Panc1 (cell line): ENCODE measurements at places on chromosomes 11 and 22. TPM values are rescaled to one million over a fixed set of nuclear protein-coding genes. Genes with fewer than 3 reads are reported as not detected.

GRCh38 chr11:48002561-48002960 lies 22.2 kb downstream of the PTPRJ start:
- no peak for DNase-seq
- no peaks in the 10 kb centered on the region for H3K36me3 ChIP-seq
- no peak overlapping the region for H3K27ac ChIP-seq
- no peak overlapping the region for H3K4me3 ChIP-seq
- H3K27me3 ChIP-seq: no peaks in the 10 kb centered on the region

- DNase-seq: no peak
- peak overlapping the region; percentile 87 for H3K27ac ChIP-seq
Observed at GRCh38 chr11:85810521-85810870, 445 bp downstream of the SYTL2 start.

GRCh38 chr11:74212533-74212932 lies 41.4 kb downstream of the PPME1 start:
- H3K36me3 ChIP-seq: peaks cover 14% of the 10 kb centered on the region; the same call in 1 of the 2 replicates
- DNase-seq: no peak

- no peak overlapping the region for H3K27ac ChIP-seq
- DNase-seq: no peak
- H3K36me3 ChIP-seq: no peaks in the 10 kb centered on the region
- no peaks in the 10 kb centered on the region for H3K4me1 ChIP-seq
- no peaks in the 10 kb centered on the region for H3K27me3 ChIP-seq
Observed at GRCh38 chr11:33944693-33945424, 53.0 kb upstream of the LMO2 start.

GRCh38 chr11:26134481-26135355 lies 197.2 kb upstream of the ANO3 start:
- no peak for DNase-seq
- no peak overlapping the region for H3K27ac ChIP-seq
- H3K4me1 ChIP-seq: no peaks in the 10 kb centered on the region

- no peaks in the 10 kb centered on the region; the same call in 1 of the 2 replicates for H3K36me3 ChIP-seq
- no peaks in the 10 kb centered on the region for H3K27me3 ChIP-seq
- no peak for DNase-seq
- H3K4me3 ChIP-seq: no peak overlapping the region
- H3K27ac ChIP-seq: peak overlapping the region; percentile 52
Observed at GRCh38 chr11:46674463-46675287, 25.7 kb downstream of the ARHGAP1 start.

DNA sequence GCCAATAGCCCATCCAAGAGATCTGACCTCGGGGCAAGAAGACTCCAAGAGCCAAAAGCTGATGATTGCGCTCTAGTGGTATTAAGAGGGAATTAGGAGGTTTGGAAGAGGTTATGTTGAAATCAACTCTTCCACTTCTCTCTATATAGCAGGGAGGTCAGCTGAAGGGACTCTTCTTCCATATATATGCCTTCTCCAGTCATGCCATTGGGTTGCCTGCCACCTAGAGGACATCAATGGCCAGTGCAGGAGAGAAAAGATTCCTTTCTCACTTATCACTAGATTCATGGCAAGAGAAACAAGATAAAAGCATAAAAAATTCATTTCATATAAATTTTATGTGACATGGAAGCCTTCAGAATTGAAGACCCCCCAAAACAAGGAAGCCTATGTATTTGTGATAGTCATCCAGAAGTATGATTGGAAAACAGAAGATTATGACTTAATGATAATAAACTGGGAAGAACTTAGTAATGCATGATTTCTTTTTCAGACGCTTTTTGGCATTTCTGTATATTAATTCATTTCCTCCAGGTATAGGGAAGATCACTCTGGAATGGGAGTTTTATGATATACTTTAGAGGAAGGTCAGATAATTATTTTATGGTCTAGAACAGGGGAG lies 435.1 kb upstream of the DDI1 start:
- H3K27ac ChIP-seq: no peak overlapping the region
- no peak overlapping the region for H3K4me3 ChIP-seq

GRCh38 chr11:14543260-14543659 lies 23.1 kb upstream of the PSMA1 start:
- H3K27me3 ChIP-seq: no peaks in the 10 kb centered on the region
- no peak for DNase-seq
- H3K4me3 ChIP-seq: no peak overlapping the region
- H3K36me3 ChIP-seq: no peaks in the 10 kb centered on the region
- H3K4me1 ChIP-seq: no peaks in the 10 kb centered on the region

DNA sequence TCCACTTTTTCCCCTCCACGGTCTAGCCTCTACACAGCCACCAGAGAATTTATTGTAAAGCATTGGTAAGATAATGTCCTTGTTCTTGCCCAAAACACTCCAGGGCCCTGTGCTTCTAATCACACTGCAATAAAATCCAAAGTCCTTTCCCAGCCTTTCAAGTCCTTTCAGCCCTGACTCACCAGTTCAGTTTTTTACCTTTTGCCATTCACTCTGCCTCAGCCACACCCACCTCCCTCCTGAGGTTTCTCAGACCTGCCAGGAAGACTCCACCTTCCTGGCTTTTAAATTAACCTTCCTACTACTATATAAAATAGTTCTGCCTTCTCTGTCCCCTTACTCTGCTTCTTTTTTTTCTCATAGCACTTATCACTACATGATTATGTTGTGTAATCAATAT lies 91.0 kb upstream of the ARHGAP32 start:
- H3K27ac ChIP-seq: no peak overlapping the region
- H3K4me1 ChIP-seq: peaks cover 21% of the 10 kb centered on the region
- no peak overlapping the region for H3K4me3 ChIP-seq
- no peaks in the 10 kb centered on the region for H3K36me3 ChIP-seq
- no peak for DNase-seq

DNA sequence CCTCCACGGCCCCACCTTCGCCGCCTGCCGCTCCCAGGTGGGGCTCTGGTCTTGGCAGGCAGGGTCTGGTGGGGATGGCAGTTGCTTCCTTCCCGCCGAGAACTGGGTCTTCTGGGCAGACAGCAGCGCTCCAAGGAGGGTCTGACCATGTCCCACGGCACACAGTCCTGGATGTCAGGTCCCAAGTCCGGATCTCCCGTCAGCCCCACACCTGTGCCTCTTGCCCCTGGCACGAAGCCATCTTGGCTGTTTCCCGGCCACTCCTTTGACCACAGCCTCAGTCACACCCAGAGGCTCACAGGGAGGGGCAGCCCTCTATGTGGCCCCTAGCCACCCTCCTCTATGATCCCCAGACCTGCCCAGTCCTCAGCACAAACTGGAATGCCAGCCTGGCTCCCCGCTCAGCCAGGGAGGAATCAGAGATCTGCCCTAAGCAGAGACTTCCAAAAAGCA lies 14.3 kb downstream of the MUC5B start:
- no peak overlapping the region for H3K27ac ChIP-seq
- no peak overlapping the region for H3K4me3 ChIP-seq
- peaks cover 6% of the 10 kb centered on the region; the same call in 1 of the 2 replicates for H3K4me1 ChIP-seq
- no peaks in the 10 kb centered on the region for H3K36me3 ChIP-seq
- no peak for DNase-seq
- H3K27me3 ChIP-seq: no peaks in the 10 kb centered on the region; the same call in 1 of the 2 replicates

GRCh38 chr22:25419247-25420113 lies 145.0 kb upstream of the GRK3 start:
- DNase-seq: no peak
- H3K27me3 ChIP-seq: no peaks in the 10 kb centered on the region
- no peak overlapping the region for H3K4me3 ChIP-seq
- no peaks in the 10 kb centered on the region for H3K36me3 ChIP-seq

DNA sequence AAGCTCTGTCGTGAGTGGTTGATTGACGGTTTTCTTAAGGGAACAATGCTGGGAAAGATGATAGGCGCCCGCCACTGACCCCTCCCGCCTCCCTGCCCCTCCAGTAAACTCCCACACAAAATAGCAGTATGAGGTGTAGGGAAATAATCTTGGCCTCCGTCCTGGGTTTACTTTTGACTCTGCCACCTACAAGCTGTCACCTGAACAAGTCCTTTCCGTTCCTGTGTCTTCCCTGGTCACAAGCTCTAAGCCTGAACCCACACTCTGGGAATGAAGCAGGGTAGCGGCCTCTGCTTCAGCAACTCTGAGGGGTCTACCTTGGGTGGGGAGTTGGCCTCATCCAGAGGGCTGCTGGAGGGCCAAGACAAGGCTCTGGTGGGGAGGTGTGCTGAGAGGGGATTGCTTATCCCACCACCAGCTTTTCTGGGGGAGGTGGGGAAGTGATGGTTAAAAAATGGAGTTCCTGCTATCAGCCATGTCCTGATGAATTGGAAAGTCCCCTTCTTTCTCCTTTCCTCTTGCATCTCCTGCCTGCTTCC lies 87.8 kb downstream of the CEP164 start:
- H3K27ac ChIP-seq: no peak overlapping the region
- H3K36me3 ChIP-seq: no peaks in the 10 kb centered on the region
- no peak overlapping the region for H3K4me3 ChIP-seq
- no peak for DNase-seq
- no peaks in the 10 kb centered on the region for H3K4me1 ChIP-seq

DNA sequence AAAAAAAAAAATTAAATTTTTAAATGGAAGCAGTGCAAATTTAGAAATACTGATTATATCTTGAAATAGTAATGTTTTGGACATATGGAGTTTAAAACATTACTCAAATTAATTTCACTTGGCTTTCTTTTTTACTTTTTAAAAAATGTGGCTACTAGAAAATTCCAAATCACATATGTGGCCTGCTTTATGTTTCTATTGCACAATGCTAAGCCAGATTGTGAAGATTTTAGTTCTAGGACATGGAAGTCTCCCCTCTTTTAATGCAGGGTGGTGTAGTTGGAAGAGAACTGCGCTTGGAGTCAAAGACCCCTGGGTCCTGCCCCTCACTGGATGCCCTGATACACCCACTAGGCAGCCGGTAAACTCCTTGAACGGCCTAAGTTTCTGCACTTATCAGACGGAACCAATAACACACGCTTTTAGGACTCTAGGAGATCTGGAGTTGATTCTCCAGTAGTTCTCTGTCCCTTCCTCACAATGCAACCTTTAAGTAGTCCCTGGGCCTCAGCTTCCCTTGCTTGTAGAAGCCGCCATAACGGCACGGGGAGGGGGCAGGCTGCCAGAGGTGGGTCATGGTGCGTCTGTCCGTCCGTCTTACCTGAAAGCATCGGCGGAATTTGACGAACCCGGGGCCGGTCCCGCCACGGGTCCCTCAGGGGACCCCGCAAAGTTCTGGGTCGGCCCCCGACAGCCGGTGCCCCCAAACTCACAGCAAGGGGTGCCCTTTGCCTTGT lies 505 bp downstream of the FAM227A start:
- peak overlapping the region; percentile 91 for H3K27ac ChIP-seq
- no peaks in the 10 kb centered on the region; the same call in 1 of the 2 replicates for H3K4me1 ChIP-seq
- DNase-seq: no peak
- peak overlapping the region; percentile 76 for H3K4me3 ChIP-seq
- H3K27me3 ChIP-seq: no peaks in the 10 kb centered on the region
- H3K36me3 ChIP-seq: peaks cover 4% of the 10 kb centered on the region; the same call in 1 of the 2 replicates

DNA sequence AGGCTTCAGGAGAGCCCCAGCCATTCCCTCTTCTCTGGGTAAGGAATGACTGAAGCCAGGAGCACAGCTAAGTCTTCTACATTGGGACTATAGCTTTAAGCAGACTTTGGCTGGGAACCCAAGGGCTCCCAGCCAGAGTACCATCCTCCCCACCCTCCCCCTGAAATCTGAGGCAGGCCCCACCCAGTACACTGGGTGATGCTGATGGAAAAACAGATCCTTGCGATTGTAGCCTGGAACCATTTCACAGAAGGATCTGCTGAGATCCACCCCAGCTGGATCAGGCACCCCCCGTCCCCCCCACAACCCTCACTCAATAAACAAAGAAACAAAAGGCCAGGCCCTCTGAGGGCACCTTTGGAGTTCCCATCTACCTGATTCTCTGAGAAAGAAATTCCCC lies 39.8 kb downstream of the IL18BP start:
- H3K27me3 ChIP-seq: no peaks in the 10 kb centered on the region
- peaks cover 37% of the 10 kb centered on the region for H3K4me1 ChIP-seq
- H3K36me3 ChIP-seq: no peaks in the 10 kb centered on the region; the same call in 1 of the 2 replicates
- H3K27ac ChIP-seq: peak overlapping the region; percentile 10; the same call in 1 of the 2 replicates

GRCh38 chr22:47471406-47471805 lies 709.0 kb downstream of the TBC1D22A start:
- H3K27ac ChIP-seq: no peak overlapping the region
- no peaks in the 10 kb centered on the region for H3K4me1 ChIP-seq
- H3K36me3 ChIP-seq: no peaks in the 10 kb centered on the region

DEFB131B gene
- not detected for total RNA-seq

PRRG4 gene
- 0.87 TPM for total RNA-seq

OR56A1 gene
- total RNA-seq: not detected

KRTAP5-1 gene
- total RNA-seq: not detected

ACTN3 gene
- 0.13 TPM for total RNA-seq

SULT4A1 gene
- total RNA-seq: 12.0 TPM

BAIAP2L2 gene
- total RNA-seq: 0.18 TPM

VPREB1 gene
- total RNA-seq: not detected
